Liver (tissue), 10 donors: ENCODE measurements at places on chromosomes 3 and 15.
A peak's percentile ranks its signal among the peaks of the same experiment; 100 is the strongest.

DNA sequence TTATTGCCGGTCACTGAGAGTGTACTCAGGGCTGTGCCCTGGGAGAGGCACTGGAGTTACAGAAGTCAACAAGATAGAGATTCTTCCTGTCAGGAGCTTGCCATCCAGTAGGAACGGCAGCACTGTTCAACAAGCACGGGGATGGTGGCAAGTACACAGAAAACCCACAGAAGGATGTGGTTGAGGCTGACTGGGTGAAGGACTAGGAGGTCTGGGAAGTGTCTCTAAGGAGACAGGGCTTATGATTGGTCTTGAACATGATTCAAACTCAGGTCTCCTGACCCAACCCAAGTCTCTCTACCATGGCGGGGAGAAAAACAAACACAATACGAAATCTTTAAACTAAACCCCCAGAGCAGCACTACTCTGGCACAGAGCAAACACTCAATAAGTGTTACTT is 37.6 kb downstream of the ERICH6 start:
- no peak for DNase-seq
- H3K27me3 ChIP-seq = no peaks in the 10 kb centered on the region
- H3K4me1 ChIP-seq = no peaks in the 10 kb centered on the region
- no peaks in the 10 kb centered on the region for H3K36me3 ChIP-seq

DNA sequence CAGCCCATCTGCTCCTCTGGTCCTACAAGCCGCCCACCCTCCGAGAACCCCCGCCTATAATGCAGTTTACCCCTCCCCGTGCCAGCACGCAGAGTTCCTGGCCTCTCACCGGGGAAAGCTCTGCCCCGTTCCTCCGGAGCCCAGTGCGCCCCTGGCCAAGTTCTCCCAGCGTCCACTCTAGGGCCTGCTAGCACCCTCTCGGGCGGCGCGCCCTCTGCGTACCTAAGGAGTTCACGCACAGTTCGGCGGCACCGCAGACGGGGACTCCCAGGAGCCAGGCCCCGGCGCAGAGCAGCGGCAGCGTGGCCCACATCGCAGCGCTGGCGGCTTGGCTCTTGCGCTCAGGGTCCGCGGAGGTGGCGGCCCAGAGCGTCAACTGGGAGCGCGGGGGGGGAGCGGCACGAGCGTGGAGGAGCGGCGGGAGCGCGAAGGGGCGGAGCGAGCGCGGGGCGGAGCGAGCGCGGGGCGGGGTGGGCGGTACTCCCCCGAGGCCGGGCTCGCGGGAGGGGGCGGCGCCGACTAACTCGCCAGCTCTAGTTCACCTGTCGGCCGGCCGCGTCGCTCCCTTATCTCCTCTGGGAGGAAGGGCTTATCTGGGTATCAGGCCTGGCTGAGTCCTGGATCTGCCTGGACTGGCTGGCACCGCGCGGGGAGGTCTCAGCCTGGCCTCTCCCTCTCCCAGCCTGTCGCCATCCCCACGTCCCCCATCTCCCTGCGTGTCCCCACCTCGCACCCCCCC is at the start of gene CTSH:
Gene CTSH, minus strand, starts transcription at position 378 of the 739 bp plus-strand sequence. Its CDS starts 65 bp downstream, at position 313.
- H3K4me3 ChIP-seq = peak within 1 kb of the TSS; percentile 66
- DNase-seq = peak; percentile 87
- H3K27ac ChIP-seq = peak within 1 kb of the TSS; percentile 90

DNA sequence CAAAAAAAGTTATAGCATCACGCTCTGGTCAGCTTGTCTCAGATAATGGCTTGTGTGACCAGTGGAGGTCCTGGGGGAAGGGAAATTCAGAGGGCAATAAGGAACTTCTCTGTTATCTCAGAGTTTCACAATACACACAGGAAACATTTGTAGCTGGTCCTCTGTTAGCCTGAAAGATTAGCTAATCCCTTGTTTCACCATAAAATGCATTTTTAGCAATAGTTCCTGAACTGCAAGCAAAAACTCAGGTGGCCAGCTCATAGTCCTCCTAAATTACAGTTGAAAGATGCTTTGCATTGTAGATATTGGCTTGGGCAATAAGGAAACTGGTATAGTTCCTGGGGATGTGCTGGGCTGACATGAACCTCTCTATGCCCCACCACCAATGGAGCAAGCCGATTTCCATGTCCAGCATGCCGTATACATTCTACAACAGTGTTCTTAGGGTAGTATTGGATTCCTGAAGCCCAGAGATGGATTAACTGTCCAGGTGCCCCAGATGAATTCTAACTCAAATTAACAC is 141.5 kb upstream of the TBL1XR1 start:
- no peaks in the 10 kb centered on the region for H3K27me3 ChIP-seq
- H3K27ac ChIP-seq = peak overlapping the region; percentile 31
- no peak for DNase-seq
- no peaks in the 10 kb centered on the region for H3K36me3 ChIP-seq

DNA sequence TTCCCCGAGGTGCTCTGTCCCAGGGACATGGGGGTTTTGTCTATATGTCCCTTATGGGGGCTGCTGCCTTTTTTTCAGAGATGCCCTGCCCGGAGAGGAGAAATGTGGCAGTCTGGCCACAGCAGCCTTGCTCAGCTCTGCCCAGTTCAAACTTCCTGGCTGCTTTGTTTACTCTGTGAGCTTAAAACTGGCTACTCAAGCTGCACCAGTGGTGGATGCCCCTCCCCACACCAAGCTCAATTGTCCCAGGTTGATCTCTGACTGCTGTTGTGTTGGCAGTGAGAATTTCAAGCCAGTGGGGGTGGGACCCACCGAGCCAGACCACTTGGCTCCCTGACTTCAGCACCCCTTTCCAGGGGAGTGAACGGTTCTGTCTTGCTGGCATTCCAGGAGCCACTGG is 188.9 kb downstream of the STXBP5L start:
- no peak for DNase-seq
- H3K27ac ChIP-seq = no peak overlapping the region
- H3K36me3 ChIP-seq = no peaks in the 10 kb centered on the region
- H3K4me1 ChIP-seq = no peaks in the 10 kb centered on the region

- DNase-seq = peak; percentile 45
- no peak overlapping the region for H3K4me3 ChIP-seq
- H3K36me3 ChIP-seq = no peaks in the 10 kb centered on the region
- peaks cover 18% of the 10 kb centered on the region for H3K4me1 ChIP-seq
- H3K27me3 ChIP-seq = no peaks in the 10 kb centered on the region
Observed at GRCh38 chr15:35206060-35206675, 121.1 kb upstream of the NANOGP8 start.

- no peak for DNase-seq
- H3K27ac ChIP-seq = no peak overlapping the region
- no peaks in the 10 kb centered on the region for H3K27me3 ChIP-seq
- no peaks in the 10 kb centered on the region for H3K4me1 ChIP-seq
- H3K36me3 ChIP-seq = peaks cover 10% of the 10 kb centered on the region
- no peak overlapping the region for H3K4me3 ChIP-seq
Observed at GRCh38 chr3:183782576-183783276, 42.7 kb downstream of the MAP6D1 start.

- no peak overlapping the region for H3K4me3 ChIP-seq
- no peaks in the 10 kb centered on the region for H3K27me3 ChIP-seq
- no peak overlapping the region for H3K27ac ChIP-seq
- peaks cover 19% of the 10 kb centered on the region for H3K36me3 ChIP-seq
- DNase-seq = no peak
Observed at GRCh38 chr3:172290457-172290856, 157.8 kb downstream of the GHSR start.

- no peaks in the 10 kb centered on the region for H3K27me3 ChIP-seq
- no peaks in the 10 kb centered on the region for H3K36me3 ChIP-seq
- DNase-seq = no peak
- no peak overlapping the region for H3K27ac ChIP-seq
- H3K4me1 ChIP-seq = peaks cover 2% of the 10 kb centered on the region
- no peak overlapping the region for H3K4me3 ChIP-seq
Observed at GRCh38 chr3:73043414-73043813, 18.0 kb upstream of the EBLN2 start.

DNA sequence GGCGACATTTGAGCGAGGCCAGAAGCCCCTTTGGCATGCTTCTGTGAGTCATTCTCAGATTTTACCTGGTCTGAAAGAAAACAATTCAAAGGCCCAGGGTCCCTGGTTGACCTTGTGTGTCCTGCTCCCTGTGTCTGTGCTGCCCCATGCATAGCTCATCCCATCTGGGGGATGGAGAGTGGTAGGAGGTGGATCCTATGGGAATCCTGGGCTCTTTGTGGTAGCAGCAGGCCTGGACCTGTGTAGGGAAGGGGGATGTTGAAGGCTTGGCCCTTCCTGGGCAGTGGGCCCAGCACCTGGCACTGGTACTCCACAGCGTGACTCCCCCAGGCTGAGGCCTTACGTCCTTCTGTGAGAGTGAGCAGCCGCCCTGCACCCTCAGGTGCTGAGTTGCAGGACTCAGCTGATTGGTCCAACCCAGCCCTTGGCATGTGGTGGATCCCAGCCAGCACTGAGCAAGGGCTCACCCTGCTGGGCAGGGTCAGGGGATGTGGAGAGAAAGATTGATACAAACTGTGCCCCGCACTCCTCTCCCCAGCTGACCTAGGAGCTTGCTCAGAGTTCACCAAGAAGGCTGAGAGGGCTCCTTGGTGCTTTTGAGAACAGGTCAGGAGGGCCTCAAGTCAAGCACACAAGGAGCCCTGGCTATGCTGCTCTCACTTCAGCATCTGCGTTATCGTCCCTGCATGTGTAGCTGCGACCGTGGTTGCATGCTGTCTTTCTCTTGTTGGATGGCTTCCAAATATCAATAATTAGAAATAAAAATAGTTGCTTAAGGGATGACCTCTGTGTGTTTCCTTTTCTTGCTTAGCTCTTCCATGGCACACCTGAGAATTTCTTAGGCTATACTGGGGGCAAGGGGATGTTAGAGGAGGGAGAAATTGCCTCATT is 21.4 kb upstream of the JMJD7 start:
- no peaks in the 10 kb centered on the region for H3K4me1 ChIP-seq
- no peaks in the 10 kb centered on the region for H3K36me3 ChIP-seq
- no peak overlapping the region for H3K4me3 ChIP-seq
- no peak for DNase-seq
- H3K27me3 ChIP-seq = no peaks in the 10 kb centered on the region
- H3K27ac ChIP-seq = no peak overlapping the region

- no peaks in the 10 kb centered on the region for H3K4me1 ChIP-seq
- no peaks in the 10 kb centered on the region for H3K27me3 ChIP-seq
- H3K36me3 ChIP-seq = no peaks in the 10 kb centered on the region
- DNase-seq = no peak
Observed at GRCh38 chr3:130256821-130257340, 88.6 kb upstream of the COL6A5 start.

GRCh38 chr15:68411343-68411675 is 20.7 kb downstream of the ITGA11 start:
- H3K4me3 ChIP-seq = no peak overlapping the region
- H3K36me3 ChIP-seq = no peaks in the 10 kb centered on the region
- H3K4me1 ChIP-seq = no peaks in the 10 kb centered on the region
- no peak overlapping the region for H3K27ac ChIP-seq
- H3K27me3 ChIP-seq = no peaks in the 10 kb centered on the region
- DNase-seq = peak; percentile 12

DNA sequence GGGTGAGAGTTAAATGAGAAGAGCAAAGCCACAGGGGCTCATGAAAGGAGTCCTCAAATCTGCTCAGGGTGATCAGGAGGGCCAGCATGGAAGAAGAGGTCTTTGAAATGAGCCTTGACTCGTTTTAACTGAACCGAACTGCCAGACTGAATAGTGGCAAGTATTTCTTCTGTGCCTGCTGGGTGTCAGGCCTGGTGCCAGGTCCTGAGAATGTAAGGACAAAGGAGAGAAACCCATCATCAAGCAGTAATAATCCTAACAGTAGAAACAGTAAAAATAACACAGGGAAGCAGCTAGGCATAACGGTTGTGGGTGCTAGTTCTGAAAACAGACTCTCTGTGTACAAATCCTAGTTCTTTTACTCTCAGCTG is 40.4 kb upstream of the SMAD3 start:
- no peaks in the 10 kb centered on the region for H3K27me3 ChIP-seq
- DNase-seq = no peak
- H3K4me1 ChIP-seq = peaks cover 37% of the 10 kb centered on the region

GRCh38 chr3:178532476-178532875 is 3.8 kb upstream of the KCNMB2 start:
- H3K27ac ChIP-seq = no peak overlapping the region
- no peak overlapping the region for H3K4me3 ChIP-seq
- no peaks in the 10 kb centered on the region for H3K36me3 ChIP-seq
- peaks cover 9% of the 10 kb centered on the region for H3K27me3 ChIP-seq
- no peak for DNase-seq

DNA sequence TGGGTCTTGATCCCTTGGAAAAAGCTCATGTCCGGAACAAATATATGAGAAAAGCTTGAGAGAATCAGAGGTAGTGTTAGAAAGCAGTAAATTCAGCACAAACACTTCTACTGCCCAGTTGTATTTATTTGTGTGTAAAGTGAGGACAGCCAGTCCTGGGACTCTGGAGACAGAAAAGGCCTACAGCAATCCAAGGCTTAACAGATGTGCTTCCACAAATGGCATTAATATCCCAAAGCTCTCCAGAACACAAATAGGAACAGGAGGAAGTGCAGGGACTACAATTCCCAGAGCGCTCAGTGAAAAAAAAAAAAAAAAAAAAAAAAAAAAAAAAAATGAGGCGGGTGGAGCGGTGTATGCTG is 390 bp upstream of the AP2M1 start:
- H3K4me3 ChIP-seq = no peak overlapping the region
- H3K27me3 ChIP-seq = no peaks in the 10 kb centered on the region
- H3K27ac ChIP-seq = no peak overlapping the region
- no peak for DNase-seq
- H3K4me1 ChIP-seq = peaks cover 18% of the 10 kb centered on the region

DNA sequence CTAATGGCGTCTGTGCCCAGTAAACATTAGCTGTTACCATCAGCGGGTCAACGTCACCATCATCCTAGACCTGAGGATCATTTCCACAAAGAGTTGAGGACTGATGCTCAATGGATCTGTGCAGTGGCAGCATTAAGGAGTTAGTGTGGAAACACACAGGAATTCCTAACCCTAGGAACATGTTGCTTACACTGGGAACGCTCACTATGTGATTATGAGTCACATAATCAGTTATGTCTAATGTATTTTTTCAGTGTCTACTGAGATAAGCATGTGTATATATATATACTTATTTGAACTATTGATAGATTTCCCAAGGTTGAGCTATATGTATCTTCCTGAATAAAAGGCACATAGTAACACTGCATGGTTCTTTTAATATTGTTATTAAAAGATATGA is 19.0 kb downstream of the ARNT2 start:
- H3K4me3 ChIP-seq = no peak overlapping the region
- H3K36me3 ChIP-seq = no peaks in the 10 kb centered on the region
- no peak for DNase-seq
- no peaks in the 10 kb centered on the region for H3K4me1 ChIP-seq

- no peak overlapping the region for H3K27ac ChIP-seq
- no peaks in the 10 kb centered on the region for H3K27me3 ChIP-seq
Observed at GRCh38 chr3:59135096-59135495, 85.3 kb upstream of the CFAP20DC start.

DNA sequence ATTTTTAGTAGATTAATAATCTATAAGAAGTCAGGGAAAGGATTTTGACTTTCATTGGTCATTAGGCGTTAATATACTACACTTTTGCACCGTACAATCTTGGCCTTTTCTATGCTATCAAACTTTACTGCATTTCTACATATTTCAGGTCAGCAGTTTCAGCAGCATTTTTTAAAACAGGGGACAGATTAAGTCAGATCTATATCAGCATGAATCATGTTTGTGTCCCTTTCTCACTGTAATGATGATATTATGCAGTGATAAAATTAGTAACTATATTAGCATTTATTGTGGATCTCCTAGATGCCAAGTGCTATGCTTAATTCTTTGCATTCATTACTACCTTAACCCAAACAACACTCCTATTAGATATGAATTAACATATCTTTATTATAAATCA is 20.3 kb upstream of the AADAC start:
- no peaks in the 10 kb centered on the region for H3K36me3 ChIP-seq
- no peaks in the 10 kb centered on the region for H3K27me3 ChIP-seq
- DNase-seq = no peak
- H3K27ac ChIP-seq = no peak overlapping the region
- H3K4me3 ChIP-seq = no peak overlapping the region
